ENCODE measurements at places on chromosomes 5 and 9. TPM values are rescaled to one million over a fixed set of nuclear protein-coding genes. Genes with fewer than 3 reads are reported as not detected.

CNTRL gene
- 11.2 TPM for total RNA-seq

GRCh38 chr9:73643379-73644013 lies 491.8 kb downstream of the ANXA1 start:
- peak; percentile 8 for DNase-seq

DNA sequence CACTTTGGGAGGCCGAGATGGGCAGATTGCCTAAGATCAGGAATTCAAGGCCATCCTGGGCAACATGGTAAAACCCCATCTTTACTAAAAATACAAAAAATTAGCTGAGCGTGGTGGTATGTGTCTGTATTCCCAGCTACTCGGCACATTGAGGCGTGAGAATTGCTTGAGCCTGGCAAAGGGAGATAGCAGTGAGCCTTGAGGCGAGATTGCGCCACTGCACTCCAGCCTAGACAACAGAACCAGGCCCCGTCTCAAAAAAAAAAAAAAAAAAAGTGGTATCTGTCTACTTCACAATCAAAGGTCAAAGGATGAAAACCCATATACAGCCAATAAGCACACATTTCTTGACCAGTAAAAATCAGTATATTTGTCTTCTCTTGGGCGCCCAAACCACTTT lies 728.5 kb upstream of the ADAMTS16 start:
- DNase-seq, result no peak

GRCh38 chr5:173208296-173208695 lies 26.7 kb downstream of the NKX2-5 start:
- DNase-seq, result no peak

DNA sequence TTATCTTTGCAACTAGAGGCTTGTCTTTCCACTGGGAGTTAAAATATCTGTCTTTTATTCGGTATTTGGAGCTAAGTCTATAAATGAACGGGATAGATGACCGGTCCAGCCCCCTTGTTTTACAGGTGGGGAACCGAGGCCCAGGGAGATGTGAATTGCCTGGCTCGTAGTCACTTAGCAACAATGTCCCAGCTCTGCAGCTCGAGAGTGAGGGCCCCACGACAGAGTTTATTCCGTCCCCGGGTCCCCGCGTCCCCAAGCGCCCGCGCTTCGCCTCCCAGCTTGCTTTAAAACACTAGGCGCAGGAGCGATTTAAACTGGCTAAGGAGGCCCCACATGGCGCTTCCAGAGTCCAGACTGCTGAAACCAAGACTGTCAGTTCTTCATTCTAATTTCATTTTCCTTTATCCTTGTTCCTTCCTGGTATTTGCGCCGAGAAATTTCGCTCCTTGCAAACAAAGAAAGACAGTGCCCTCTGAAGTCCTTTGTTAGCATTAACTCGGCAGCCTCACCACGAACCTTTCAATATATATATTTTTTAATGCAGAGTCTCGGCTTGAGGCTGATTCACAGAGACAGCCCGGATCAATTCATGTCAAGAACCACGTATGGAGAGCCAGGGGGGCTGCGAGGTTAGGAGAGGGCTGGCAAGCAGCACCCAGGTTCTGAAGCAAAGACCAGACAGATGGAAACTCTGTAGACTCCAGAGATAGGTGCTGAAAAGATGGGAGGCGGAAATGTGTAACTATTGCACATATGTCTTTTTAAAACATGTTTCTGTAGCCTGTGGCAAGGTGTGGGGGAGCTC lies 1.4 kb upstream of the ENC1 start:
- peak; percentile 64 for DNase-seq

GRCh38 chr9:4415281-4415680 lies 75.0 kb upstream of the SLC1A1 start:
- DNase-seq, result no peak

GABBR2 gene
- total RNA-seq, result not detected

LECT2 gene
- total RNA-seq, result not detected

GRCh38 chr5:98989727-98990126 lies 60.9 kb upstream of the CHD1 start:
- no peak for DNase-seq

- no peak for DNase-seq
These were observed 30.2 kb upstream of the CDKN2B start for GRCh38 chr9:22039258-22039657.

DNA sequence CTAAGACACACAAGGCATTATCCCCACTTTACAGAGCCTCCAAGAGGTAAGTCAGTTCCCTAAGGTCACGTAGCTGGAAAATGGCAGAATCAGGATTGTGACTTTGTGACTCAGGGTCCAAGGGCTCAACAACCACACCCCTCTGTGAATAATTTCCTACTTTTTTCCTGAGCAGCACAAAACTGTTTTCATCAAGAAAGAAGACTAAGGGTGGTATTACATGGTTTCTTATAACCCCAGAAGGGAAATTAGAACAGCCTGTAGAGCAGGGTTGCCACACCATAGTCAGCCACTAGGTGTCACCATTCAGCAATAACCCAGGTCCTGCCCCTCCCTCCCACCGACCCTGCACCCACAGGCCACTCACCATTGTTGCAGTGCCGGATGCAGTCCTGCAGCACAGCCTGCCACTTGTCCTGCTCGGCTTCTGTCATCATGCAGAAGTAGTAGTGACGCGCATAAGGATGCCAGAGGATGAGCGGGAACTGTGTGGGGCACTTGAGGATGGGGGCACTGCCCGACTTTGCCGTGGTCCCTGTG lies 72.1 kb downstream of the LRSAM1 start:
- no peak for DNase-seq

GRCh38 chr9:76037587-76038225 lies 147.2 kb downstream of the PCSK5 start:
- DNase-seq, result no peak

C9orf153 gene
- total RNA-seq, result not detected

PLPPR1 gene
- total RNA-seq, result not detected

- no peak for DNase-seq
These were observed 85.8 kb upstream of the IL6ST start for GRCh38 chr5:56080375-56081052.

- DNase-seq, result peak; percentile 94
These were observed 39.5 kb upstream of the GARNL3 start for GRCh38 chr9:127224883-127225739.

DNA sequence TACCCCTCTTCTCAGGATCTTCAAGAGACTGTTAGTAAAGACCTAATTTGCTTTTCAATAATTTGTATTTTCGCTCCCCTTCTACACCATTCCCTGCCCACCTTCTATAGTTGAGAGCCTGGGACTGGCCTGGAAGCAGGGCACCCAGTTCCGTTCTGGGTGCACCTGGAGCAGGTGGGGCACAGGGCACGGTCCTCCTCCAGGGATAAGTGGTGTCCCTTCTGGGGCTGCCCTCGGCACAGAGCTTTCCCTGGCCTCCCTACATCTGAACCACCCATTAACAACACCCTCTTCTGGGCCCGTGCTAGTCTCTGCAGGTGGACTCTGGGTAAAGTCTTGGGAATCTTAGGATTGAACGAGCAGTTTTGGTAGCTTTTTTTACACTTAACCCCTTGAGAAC lies 92.8 kb upstream of the PANK3 start:
- DNase-seq, result no peak

DNA sequence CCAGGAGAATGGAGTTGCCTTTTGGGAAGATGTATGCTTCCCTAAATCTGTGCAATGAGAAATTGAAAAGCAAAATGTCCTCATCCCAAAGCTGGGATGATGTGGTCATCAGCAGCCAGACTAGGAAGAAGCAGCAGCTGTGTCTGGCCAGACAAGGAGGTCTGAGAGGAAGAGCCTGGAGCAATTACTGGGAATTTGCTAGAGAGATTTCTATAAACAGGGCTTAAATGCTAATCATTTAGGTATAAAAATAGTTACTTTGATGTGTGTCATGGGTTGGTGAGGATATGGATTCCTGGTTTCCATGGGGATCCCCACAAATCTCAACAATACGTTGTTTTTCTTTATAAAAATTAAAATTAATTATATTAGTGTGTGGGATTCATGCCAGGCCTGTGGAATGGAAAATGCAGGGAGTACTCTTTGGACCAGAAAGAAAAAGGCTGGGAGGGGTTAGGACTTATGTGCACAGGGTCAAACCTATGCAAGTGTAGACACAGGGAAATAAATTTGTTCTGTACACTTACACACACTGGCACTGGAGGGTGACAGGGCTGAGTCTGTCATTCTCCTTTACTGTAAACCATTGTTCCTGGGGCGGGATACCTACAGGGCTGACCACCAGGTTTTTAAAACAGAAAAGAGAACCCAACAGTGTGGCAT lies 58.7 kb upstream of the TRPC7 start:
- DNase-seq, result no peak

GRCh38 chr5:111550282-111551020 lies 38.1 kb upstream of the STARD4 start:
- DNase-seq, result peak; percentile 88

GRCh38 chr5:116557669-116558271 lies 16.9 kb downstream of the SEMA6A start:
- peak; percentile 26 for DNase-seq

NEUROG1 gene
- not detected for total RNA-seq

DNA sequence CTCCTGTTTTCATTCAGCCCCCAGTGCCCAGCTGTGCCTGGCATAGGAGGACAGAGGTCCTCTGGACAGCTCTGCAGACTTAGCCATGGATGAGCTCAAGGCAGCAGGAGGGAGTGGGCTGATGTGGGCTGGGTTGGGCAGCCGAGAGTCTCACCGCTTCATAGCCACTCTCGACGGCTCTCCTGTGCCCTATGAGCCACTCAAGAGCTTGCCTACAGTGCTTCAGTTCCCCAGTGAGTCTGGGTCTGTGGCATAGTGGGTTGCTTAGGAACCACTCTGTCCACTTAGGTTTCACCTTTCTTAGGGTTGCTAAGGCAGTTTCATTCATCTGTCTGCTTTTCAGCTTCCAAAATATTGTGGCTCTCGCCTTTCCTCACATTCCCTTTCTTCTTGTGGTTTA lies 296.8 kb downstream of the ICE1 start:
- no peak for DNase-seq

DNA sequence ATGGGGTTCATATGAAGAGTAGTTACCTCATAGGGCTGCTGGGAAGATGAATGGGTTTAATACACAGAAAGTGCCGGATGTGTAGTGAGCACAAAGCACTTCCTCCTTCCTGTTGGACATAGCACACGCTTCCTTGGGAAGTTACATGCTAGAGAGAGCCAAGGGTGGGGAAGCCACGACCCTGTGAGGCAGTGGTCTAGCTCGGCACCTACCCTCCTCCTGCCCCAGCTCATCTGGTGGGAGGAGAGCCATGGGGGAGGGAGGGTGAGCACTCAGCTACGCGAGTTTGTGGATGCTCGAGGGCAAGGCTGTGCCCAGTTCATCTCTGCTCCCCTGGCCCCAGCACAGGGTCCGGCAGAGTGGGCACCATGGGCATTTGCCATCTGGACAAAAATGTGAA lies 43.6 kb upstream of the NEK6 start:
- DNase-seq, result no peak

GRCh38 chr5:127290019-127290945 lies at the start of gene MEGF10:
Gene MEGF10 (plus strand): TSS chr5:127290796. CDS start chr5:127331309, 40,513 bp downstream.
- DNase-seq, result peak; percentile 77

C9orf50 gene
- not detected for total RNA-seq

GALNT10 gene
- 68.2 TPM for total RNA-seq

ANGPTL2 gene
- not detected for total RNA-seq

- no peak for DNase-seq
These were observed 171.1 kb downstream of the TARS1 start for GRCh38 chr5:33611877-33612276.

DNA sequence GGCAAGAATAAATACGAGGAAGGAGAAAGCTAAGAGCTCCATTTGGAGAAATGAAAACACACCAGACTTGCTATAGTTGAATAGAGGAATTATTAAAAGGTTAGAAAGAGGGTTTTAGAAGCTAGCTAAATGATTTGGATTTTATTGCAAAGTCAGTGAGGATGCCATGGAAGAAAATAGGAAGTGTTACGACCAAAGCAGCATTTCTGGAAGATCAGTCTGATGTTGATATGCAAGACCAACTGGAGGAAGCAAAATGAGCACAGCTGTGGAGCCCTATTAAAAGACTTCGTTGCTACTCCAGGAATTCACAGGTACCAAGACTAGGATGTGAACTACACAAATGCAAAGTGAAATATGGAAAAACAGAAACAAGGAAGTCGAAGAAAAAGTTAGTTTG lies 2.1 kb downstream of the DHX29 start:
- DNase-seq, result no peak

ANKH gene
- 42.1 TPM for total RNA-seq

DNA sequence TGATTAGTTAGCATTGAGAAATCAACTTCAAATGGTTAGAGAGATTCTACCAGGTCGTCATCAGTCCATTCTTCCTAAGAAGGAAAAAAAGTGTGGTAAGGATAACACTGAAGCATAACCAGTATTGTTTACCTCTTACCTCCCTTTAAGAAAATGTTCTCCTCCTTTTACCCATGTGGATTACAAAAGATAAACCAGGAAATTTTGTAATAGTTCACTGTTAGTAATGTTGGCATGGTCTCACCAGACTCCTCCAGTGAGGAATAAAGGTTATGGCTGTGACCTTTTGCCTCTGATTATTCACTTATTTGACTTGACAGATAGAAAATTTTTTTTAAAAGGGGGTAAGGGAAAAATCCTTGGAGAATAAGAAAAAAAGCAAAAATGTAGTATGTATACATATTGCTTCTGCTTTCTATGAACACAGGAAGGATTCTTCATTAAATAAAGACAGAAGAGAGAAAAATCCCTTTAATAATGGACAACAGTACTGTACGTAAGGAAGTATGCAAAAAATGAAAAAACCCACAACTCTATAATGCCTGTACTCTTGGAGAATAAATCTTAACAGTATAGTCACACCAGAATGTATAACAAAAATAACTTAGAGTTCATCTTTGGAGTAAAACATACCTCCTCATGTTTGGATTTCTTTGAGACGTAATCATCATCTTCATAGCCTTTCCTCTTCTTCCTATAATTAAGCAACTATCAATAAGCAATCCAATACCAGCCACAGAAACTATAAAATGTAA lies 18.1 kb downstream of the CCNH start:
- DNase-seq, result no peak

DNA sequence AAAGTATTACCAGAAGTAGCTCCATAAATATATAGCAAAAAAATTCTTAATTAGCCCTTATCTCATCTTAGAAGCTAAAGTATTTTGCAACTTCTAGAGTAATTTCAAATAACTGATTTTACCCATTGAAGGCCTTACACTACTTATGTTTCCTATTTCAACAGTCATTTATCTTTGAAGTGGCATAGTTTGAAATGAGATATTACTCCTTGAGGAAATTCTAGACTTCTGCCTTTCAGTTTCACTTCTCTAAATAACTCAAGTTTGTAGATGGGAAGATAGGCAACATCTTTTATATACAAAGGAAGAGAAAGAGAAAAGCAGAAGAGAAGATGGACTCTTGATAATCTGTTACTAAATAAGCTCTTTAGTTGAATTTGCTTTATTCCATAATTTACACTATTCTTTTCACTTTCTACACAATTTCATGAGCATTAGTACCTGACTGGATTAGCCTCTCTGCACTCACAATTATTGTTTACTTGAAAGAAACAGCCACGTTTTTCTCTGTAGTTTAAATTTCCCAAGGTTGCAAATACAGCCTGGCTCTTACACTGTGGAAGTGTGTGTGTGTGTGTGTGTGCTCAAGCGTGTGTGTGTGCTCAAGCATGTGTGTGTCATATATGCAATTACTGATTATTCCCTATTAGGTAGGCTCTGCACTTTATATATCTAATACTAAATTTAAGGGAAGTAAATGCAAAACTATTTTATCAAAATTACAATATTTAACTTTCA lies 60.6 kb upstream of the EMB start:
- no peak for DNase-seq

- no peak for DNase-seq
These were observed 17.0 kb upstream of the CRB2 start for GRCh38 chr9:123338710-123339665.

TMEM171 gene
- 18.4 TPM for total RNA-seq

Data from Calu3 (cell line).